T-helper 1 cell (primary cell): ENCODE measurements at places on chromosomes 3 and 15.

DNA sequence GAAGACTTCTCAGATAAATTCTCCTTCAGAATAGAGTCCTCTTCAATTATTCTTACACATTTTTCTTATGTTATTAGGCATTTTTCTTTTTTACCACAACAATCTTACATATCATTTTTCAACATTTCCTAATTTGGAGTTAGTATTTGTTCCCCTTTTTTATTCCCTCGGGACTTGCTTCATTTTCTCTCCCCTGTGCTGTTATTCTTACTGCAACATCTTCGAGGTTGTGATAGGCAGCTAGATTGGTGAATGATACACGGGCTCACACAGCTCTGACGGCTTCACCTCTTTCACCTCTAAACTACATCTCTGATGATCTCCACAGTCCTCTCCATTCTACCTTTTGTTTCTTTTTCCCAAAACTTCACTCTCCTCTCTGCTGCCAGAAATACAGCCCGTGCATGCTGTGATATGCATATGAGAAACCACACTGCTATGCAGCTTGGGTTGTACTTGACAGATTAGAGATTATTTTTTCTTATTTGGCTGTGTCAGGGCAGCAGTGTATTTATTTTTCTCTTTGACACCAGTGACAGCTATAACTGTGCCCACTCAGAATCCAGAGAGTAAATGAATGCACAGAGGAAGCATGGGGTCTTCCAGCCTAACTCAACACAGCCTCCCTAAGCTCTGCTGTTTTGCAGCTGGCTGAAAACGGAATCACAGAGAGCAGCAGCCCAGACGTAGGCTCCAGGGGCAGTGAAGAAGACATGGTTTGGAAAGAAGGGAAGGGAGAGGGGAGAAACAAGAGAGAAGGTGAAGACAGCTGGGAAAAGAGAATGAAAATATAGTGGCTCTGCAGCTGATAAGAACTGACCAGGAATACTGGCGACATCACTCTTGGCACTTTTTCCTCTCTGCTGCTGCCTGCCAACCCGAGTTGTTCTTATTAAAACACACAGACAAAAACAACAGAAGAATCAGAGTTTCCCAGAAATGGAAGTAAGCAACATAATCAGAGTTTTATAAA, 61.8 kb downstream of the SLC9A9 start:
- DNase-seq: no peak

DNA sequence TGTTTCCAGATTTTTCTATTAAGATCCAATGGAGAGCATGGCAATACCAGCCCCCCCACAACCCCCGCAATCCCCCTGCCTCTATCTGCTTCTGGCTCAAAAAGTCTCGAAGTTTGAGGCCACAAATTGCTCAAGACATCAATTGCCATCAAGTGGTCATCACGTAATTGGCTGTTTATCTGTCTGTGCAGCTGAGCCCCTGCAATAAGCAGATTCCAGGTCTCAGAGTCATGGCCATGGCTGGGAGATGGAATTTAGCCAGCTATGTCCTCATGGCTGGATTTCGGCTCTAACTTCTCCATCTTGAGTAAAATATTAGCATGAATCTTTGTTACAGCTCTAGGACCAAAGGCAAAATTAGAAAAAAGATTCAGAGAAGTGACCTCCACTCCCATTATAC, 22.7 kb downstream of the SSUH2 start:
- no peak for DNase-seq

GRCh38 chr15:55775316-55775715, 32.4 kb upstream of the PRTG start:
- no peak for DNase-seq

DNA sequence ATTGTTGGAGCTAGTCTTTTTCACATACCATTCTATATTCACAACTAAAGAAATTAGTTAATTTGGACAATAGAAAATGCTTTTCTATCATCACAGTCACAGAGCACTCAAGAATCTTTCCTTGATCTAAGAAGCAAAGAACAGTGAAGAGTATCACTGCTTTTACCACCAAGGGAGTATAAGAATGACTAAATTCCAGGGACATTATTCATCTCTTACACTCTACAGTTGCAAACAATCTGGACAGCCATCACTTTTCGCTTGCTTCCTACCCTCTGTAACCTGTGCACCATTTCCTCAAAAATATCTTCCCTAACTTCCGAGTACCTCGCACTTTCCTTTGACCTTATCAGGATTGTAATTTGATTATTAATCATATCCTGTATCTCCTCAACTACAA, 359.5 kb upstream of the TMCO5A start:
- DNase-seq: no peak

DNA sequence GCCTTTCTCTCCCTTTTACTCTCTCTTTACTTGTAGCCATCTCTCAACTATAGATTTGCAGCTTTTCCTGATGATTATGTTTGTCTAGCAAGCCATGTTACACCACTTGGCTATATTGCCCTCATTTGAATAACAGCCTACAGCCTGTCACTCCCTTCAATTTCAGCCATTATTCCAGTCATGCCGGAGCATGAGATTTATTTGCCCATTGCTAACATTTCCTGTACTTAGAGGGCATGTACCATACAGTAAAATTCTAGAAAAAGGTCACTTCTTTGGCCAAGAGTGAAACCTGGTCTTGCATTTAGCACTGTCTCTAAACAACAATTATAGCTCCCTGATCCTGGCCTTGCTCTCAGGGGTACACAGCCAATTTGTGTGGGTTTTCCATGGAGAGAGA, 221.7 kb upstream of the TMC3 start:
- no peak for DNase-seq

- no peak for DNase-seq
Measured at GRCh38 chr3:62592408-62592807, 219.1 kb upstream of the FEZF2 start.
